Left hindlimb (tissue), 1 donor: ENCODE measurements at places on chromosomes 3 and 15.

- DNase-seq = no peak
Measured at GRCh38 chr3:27659279-27660021, 62.7 kb downstream of the EOMES start.

GRCh38 chr3:139113993-139114375 is 69.3 kb upstream of the PRR23C start:
- DNase-seq = no peak

DNA sequence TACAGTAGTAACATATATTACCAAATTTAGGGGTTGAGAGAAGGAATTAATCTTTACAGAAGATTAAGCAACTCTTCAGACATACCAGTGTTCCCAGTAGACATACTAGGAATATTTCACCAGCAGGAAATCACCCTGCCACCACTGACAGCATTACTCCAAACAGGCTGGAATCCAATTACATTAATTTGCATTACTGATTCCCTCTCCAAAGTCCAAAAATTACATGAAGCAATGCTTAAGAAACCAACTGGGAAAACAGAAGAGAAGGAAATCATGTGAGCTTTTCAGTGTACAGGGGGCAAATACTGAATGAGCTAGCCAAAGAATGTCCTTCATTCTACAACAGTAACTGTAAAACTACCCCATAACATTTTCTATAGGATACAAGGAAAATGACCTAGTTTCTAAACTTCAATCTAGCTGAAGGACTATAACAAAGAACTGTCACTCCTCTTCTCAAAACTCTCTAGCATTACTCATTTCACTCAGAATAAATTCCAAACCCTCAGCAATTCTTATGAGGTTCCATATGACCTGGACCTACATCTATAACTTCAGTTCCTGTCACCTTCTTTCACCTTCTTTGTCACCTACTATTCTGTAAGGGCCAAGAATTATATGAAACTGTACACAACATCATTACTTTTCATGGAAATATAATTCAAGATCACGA is 72.7 kb downstream of the INO80 start:
- no peak for DNase-seq

DNA sequence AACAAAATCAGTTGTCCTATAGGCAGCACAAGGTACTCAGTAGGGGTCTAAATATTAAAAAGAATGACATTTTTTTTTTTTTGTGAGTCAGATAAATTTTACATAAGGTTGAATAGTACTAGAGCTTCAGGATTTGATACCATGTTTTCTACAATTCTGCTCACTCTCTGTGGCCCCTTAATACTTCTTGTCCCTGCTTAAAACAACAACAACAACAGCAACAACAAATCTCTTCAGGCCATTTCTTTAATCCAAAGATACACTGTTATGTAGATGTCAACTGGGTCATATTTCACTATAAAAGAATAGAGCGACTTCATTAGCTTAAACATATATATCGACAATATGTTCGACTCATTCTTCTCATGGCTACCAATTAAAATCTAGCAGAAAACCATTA is 3.0 kb downstream of the IL5RA start:
- no peak for DNase-seq

DNA sequence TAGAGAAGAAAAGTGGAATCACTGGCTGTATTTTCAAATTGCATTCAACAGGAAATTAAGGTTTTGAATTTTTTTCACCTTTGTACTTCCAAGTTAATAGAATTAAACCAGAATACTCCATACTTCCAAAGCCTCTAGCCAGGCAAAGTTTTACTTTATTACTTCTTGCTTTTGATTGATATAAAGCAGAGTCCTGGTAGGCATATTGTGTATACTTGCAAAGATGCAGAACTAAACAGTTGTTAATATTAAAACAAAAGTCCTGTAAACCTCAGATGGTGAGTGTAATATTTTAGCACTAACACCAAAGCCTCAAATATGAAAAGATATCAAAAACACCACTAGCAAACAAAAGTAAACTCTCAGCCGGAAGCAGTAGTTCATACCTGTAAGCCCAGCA is 107.2 kb upstream of the C2CD4B start:
- DNase-seq = no peak

DNA sequence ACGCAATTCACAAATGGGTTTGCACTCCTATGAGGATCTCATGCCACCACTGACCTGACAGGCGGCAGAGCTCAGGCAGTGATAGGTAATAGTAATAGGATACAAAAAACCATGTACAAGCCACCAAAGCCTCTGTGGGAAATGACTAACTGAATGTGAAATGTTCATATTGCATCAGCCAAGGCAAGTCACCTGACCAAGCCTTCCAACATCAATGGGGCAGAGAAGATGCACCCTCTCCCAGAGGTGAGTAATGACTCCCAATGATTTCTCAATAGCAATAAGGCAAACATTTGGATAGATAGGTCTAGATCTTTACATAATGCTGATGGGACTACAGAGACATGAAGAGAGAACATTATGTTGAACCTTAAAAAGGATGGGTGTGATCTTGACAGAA is 14.9 kb downstream of the CNTN3 start:
- no peak for DNase-seq

GRCh38 chr3:53346922-53347260 is 452 bp downstream of the DCP1A start:
- no peak for DNase-seq

GRCh38 chr15:31328428-31328968 is 1.9 kb downstream of the KLF13 start:
- no peak for DNase-seq

GRCh38 chr3:71942432-71943187 is 157.7 kb upstream of the PROK2 start:
- no peak for DNase-seq

DNA sequence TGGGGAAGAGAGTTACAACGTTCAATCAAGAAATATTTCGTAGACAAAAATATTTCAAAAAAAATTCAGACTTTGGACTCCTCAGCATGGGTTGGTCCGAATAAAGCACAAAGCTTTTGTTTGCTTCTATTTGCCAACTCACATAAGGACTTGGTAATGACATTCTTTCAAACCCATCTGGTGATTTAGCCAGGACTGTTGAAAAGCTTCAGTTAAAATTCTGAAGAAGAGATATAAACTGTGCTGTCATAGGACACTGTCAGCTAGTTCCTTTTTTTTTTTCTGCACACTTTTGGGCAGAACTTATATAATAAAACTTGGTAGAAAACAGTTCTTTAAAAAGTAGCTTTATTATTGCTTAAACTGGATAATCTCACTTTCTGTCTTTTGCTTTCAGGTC is 660.8 kb upstream of the SGO1 start:
- DNase-seq = no peak

DNA sequence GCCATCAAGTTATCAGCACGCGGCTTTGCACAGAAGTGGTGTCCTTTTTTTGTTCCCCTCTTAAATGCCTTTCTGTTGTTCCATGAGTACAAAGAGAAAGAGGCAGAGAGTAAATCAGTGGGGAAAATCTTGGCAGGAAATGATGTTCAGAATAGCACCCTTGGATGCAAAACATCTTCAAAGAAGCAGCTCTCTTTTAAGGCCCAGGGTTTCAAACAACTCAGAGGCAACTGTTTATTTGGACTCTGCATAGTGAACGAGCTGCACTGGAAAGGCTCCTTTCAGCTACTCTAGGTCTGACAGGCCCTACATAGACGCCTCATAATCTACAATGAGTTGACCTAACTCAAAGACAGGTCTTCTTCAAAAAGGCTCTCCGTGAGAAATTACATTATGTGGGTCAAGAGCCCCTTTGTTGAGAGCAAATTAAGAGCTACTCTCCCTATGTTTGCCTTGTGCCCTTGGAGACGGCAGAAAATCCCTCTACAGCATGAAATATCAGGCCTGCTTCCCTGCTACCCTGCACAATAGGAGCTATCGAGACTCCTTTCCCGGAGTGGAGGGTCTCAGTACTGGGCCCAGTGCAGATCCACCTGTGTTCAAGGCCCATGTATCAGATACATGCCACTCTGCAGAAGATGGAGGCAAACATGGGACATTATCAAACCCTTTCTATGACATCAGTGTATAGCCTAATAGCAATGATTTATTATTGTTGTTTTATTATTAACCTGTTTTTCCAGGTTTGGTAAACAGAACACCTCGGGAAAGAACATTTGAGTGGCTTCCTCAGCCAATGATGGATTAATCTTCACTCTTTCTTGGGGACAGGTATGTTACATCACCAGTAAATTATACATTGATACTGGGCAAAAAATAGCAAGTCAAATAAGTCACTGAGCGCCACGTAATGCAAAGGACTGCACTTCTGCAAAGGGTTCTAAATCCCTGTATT is 53.1 kb downstream of the HEG1 start:
- no peak for DNase-seq

GRCh38 chr15:77821188-77821958 is 188.7 kb upstream of the LINGO1 start:
- peak; percentile 78 for DNase-seq

DNA sequence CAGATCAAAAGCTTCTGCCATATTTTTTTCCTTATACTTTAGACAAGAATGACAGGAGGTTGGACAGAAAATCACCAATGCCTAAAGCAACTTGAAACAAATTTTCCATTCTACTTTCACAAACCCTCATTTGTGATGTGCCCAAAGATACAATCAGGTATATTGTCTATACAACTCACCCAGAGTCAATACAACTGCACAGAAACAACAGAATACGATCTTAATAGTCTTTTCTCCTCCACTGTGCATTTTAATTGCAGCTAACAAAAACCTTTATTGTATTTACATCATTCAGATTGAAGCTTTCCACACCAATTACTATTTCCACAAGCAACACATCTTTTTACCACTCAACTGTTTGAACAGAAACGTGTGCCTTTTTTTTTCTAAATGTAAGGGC is 80.4 kb downstream of the PLOD2 start:
- DNase-seq = no peak

DNA sequence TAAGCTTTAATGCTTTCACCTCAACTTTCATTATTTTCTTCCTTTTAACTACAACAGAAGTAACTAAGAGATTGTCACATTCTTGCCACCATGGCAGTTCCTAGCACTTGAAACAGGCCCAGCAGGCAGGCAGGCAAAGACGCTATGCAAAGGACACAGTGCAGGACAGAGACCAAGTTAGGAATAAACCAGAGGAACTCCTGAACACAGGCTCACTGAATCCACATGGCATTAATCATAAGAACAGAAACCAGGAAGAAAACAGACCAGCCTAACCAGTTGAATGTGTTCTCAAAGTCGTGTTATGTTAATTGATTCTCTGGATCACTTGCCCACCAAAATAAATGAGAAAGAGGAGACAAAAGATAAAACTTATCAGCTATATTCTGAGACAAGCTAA is 397.6 kb downstream of the TBL1XR1 start:
- no peak for DNase-seq

- DNase-seq = no peak
Measured at GRCh38 chr3:95899911-95900310, 914.5 kb upstream of the EPHA6 start.

DNA sequence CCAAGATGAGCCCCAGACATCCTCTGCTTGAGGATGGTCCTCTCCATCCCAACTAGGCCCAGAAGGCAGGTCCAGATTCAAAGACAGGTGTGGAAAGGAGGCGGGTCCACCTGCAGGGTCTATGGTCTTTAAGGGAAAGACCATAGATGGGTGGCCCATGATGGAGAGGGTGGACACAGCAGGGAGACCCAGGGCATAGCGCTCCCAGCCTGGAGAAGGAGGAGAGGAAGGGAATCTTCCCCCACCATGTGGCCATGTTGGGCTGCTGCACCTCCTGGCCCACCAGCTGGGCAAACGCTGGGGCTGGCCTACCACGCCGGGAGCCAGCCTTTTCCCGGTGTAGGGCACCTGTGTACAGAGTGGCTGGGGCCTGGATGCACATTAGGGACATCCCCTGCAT is 265.2 kb upstream of the TLE3 start:
- no peak for DNase-seq

GRCh38 chr3:81302045-81302444 is 459.4 kb downstream of the GBE1 start:
- DNase-seq = no peak

- DNase-seq = no peak
Measured at GRCh38 chr3:12081826-12082225, 76.9 kb downstream of the TIMP4 start.

DNA sequence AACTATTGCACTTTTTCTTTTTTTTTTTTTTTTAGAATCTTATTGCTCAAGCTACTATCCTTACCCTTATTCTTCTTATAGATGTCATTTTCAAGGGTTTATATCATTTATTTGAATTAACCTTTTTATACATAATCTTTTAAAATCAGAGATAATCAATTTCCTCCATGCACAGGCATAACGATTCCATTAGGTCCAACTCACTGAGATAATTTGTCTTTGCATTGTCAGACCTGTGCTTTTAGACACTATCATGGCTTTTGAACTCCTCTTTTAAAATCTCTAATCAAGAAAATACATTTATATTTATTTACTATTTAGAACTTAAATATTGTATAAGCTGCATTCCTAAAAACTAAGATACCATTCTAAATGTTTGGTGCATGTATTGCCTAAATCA is 1454.9 kb downstream of the ZPLD1 start:
- no peak for DNase-seq

GRCh38 chr3:132368962-132369361 is 48.3 kb upstream of the DNAJC13 start:
- DNase-seq = no peak

DNA sequence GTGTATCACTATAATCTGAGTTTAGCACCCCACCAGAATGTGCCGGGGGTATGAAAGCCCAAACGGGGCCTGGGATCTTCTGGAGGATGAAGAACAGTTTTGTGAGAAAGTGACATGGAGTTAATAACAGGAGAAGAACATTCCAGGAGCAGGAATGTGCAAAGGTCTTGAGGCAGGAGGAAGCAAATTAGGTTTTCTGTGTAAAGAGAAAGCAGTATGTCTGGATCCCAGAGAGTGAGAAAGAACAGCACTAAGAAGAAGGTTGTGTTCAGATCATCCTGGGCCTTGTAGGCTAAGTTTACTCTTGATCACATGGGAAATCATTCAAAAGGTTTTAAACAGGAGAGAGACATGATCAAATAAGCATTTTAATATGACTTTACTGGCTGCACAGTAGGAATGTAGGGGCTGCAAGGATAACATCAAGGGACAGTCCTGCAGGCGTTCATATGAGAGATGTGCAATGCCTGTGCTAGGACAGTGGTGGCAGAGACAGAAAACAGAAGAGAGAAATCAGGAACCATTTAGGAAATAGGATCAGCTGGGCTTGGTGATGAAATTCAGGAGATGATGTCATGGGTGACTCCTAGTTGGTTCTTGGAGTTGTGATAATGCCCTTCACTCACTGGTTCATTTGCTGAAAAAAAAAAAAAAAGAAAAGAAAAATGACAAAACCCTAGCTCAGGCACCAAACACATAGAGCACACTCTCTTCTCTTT is 113.5 kb downstream of the TNIK start:
- no peak for DNase-seq
